ENCODE measurements at places on chromosomes 11 and 22.

DNA sequence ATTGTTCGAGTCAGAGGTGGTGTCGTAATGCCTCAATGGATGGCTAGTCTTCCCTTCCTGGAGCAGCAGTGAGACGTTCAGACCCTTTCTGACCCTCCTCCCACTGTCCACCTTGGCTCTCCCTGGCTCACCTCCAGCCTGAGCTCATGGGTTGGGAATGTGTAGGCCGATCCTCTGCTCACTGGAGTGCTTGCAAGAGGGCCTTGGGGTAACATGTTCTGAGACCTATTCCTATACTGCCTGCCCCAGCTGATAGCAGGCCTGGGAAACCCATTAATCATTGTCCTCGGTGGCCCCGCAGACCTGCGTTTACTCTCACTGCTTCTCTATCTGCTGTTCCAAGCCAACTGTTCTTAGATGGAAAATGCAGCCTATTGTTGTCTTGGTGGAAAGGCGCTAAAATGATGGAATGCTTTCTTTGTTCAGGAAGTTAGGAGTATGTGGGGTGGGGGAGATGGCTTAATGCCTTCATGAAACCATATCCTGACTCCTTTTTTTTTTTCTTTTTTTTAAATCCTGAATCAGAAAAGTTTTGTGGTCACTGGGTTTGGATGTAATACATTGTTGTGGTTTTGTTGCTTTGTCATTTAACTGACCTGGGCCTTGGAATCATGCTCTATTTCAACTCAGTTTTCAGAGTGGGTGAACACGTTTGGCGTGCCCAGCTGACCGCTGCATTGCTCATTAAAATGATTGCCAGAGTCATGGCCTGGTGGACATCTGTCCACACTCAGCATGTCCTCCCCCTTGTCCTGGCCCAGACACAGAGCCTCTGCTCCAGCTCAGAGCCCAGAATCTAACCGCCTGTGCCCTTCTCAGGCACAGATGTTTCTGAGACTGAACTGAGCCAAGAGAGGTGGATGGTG lies 72.5 kb downstream of the MICAL2 start:
- no peak for DNase-seq

DNA sequence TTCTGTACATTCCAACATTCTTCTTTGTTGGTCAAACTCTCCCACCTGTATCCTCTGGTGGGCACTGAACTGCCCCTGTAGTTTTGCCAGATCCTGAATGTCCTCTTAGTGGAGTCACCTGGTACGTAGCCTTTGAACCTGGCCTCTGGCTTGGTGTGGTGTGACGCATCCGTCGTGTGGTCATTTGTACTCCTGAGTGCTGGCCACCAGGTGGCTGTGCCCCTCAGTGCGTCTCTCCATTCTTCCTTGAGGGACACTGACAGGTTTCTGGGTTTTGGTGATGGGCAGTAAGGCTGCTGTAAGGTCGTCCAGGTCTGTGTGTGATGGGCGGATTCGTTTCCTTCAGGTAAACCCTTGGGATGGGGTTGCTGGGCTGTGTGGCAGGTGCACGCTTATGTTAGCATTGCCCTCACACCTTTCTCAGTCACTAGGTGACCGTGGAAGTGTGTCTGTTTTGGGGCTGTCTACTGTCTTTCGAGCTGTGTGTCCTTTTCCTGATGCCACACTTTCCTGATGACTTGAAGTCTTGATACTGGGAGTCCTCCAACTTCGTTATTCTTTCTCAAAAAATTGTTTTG lies 13.6 kb upstream of the RANBP1 start:
- no peak for DNase-seq

DNA sequence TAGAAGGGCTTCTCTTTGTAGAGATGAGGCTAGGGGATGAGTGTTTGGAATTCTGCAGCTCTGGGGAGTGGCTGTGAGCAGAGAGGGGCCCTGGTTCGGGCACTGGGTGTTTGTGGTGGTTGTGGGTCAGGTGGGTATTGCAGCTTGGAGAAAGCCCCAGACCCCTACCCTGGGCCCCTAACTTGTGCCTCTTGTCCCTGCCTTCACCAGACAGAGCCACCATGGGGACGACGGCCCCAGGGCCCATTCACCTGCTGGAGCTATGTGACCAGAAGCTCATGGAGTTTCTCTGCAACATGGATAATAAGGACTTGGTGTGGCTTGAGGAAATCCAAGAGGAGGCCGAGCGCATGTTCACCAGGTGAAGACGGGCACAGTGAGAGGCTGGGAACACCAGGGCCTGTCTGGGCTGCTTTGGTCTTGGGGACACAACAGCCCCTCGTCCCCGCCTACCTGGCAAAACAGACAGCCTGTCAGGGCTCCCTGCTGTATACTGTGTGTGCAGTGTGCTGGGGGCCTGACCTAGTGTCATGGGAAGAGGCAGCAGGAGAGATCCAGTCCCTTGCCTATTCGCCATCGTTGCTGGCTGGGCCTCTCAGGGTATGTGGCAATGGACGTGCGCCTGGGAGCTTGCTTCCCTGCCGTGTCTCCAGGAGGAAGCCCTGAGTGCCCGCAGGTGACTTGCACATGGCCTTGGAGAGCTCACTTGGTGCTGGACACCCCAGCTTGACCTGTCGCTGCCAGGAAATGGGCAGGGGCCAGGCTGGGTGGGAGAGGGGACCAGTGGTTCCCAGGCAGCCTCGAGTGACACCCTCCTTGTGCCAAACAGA lies 4.3 kb downstream of the INCENP start:
- no peak for DNase-seq

GRCh38 chr11:2989006-2989405 lies 3.1 kb downstream of the NAP1L4 start:
- DNase-seq, result no peak

- no peak for DNase-seq
Observed at GRCh38 chr11:72009156-72009555, 10.4 kb downstream of the IL18BP start.

DNA sequence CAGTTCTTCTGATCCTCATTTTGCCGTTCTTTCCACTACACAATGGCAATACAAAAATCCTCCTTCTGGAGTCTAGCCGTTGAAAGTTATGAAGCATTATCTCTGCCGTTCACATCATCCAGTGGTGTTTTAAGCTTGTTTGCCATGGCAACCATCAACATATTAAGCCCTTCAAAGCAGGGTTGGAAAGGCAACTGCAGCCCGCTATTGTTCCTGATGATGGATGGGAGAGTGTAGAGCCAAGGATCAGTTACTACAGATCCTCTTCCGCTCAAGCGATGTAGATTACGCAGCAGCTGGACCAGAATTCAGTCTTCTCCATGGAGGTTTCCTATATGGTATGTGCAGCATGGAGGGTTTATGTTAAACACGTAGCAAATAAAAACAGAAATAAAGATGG lies 352.7 kb downstream of the NTM start:
- no peak for DNase-seq

- DNase-seq, result no peak
Observed at GRCh38 chr11:59199546-59200422, 12.9 kb downstream of the MPEG1 start.

DNA sequence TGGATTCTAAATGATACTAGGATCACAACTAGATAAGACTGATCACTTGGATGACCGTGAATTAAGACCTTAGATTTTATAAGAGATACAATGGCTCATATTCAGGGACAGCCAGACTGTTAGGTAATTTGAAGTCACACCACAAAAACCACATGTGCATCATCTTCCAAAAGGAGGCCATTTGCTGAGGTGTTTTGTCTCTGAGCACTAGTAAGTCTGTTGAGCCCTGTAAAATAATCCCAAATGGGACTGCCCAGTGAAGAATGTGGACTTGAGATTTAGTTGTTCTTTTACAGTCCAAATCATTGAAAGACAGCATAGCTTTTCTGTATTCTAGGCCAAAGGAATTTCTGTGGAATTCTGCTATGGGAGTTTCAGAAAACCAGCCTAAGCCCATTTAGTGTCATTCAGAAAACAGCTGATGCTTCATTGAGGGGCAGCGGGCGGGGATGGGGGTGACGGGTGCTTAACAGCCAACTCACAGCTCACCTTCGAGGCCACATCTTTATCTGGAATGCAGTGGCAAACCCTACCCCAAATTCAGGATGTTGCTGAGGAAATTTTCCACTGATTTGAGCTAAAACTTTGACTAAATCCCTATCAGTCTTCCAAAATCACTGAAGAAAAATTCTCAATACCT lies 80.1 kb upstream of the BIRC3 start:
- no peak for DNase-seq

- DNase-seq, result no peak
Observed at GRCh38 chr11:128334311-128335044, 252.9 kb downstream of the ETS1 start.

DNA sequence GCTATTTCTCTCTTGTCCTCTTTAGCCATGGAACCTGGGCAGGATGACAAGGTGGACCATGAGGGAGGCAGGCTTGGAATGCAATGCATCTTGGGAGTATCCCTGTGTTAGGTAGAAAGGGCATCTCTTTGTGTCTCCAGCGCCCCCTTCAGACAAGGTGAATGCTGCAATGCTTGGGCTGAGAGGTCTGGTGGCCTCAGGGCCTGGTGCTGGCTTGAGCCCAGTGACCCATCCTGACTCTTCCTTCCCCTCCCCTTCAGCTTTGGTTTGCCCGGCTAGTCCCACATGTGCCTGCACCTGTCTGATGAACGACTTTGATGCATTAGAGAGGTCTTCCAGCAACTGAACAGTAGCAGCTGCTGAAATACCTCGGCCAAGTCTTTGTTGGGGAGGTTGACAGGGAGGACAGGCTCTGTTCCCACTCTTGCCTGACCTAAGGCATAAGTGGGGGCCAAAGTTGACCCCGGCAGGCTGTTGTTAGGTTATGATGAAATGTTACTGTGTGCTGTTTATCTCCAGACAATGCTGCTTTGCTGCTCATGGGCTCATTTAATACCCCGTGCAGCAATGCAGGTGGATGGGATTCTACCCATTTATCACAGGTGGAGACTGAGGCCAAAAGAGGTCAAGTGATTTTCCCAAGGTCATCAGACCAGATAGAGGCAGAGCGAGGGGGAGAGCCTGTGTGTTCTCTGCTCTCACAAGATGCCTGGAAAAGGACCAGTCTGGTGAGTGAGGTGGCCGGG lies 22.5 kb downstream of the MYO18B start:
- DNase-seq, result no peak

DNA sequence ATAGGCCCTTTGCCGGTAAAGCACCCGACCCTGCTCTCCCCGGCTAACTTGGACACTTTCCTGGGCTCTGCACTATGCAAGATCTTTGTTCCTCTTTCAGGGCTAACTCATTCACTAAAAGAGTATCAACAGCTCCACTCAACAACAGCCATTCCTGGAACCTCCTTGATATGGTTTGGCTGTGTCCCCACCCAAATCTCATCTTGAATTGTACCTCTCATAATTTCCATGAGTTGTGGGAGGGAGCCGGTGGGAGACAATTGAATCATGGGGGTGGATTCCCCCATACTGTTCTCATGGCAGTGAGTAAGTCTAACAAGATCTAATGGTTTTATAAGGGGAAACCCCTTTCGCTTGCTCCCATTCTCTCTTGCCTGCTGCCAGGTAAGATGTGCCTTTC lies 330.0 kb downstream of the TENM4 start:
- DNase-seq, result no peak

- no peak for DNase-seq
Observed at GRCh38 chr11:64120951-64121569, 44.9 kb downstream of the MACROD1 start.

- DNase-seq, result no peak
Observed at GRCh38 chr11:124536520-124536919, 6.9 kb downstream of the OR8B12 start.

DNA sequence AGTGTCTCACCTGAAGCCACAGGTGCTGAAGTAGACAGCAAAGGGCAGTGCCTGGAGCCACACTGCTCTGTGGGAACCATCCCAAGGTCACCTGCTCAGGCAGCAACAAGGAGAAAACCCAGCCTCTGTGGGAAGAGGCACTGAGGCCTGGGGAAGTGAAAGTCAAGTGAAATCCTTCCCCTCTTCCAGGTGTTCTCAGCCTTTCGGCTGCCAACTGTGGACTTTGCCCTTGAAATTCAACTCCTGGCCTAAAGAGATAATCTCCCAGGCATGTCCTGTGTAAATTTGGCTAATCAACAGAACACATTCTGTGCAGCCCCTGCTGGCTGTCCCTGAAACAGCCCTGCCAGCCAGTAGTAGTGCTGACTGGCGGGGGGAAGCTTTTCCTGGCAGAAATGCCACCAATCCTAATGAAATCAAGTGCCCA lies 112.1 kb downstream of the RPL27A start:
- no peak for DNase-seq
